C1 segment of cervical spinal cord (tissue), 14 donors: ENCODE measurements at places on chromosomes 3 and 15.

- no peak for DNase-seq
Observed at GRCh38 chr3:87982421-87982820, 76.4 kb downstream of the CGGBP1 start.

DNA sequence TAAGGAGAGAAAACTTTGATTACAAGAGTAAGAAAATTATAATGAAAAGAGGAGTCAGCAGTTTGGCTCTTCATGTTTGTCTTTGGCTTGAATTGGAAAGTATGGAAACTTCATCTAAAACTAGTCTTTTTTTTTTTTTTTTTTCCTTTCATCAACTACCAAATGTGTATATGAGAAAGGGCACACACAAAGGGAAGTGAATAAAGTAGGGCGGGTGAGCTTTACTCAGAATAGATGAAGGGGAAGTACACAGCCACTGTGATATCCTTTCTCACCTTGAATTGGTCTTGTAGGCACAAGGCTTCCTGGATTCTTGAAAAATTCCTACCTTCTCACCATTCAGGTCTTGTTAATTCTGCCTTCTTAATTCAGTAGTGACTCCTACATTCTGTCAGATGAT, 652.3 kb upstream of the KCNMB2 start:
- no peak for DNase-seq

DNA sequence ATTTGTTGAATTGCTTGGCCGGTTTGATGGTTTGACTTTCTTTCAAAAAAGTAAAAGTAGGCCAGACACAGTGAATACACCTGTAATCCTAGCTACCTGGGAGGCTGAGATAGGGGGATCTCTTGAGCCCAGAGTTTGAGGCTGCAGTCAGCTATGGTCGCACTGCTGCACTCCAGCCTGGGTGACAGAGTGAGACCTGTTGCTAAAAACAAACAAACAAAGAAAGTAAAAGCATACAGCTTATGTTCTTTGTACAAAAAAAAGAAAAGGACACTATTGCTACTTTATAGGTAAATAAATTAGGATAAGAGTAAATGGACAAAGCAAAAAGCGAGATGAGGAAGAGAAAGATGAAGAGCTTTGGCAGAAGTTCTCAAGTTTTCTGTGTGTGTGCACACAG, 13.9 kb upstream of the FEZF2 start:
- no peak for DNase-seq

GRCh38 chr15:43086551-43086950, 19.3 kb downstream of the UBR1 start:
- no peak for DNase-seq

DNA sequence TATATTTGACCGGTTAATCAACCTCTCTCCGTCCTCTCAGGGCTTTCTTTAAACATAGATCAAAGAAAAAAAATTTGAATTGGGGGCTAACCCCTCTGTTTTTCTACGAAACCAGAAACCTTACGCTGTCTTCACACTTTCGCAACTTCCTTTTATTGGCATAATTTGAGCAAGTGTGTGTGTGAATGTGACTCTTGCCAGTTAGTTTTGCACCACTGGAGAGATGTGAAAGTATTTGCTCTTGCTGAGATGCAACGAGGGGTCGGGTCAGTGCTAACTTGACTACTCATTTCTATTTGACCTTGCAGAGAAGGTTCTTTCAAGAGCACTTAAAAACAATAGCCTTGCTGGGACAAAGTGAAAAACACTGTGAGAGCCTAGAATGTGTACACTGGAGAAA, 81.2 kb downstream of the FAM43A start:
- no peak for DNase-seq

GRCh38 chr3:111617406-111617805, 22.3 kb upstream of the ZBED2 start:
- no peak for DNase-seq

- DNase-seq: no peak
Observed at GRCh38 chr15:91941871-91942658, 88.6 kb downstream of the SLCO3A1 start.

DNA sequence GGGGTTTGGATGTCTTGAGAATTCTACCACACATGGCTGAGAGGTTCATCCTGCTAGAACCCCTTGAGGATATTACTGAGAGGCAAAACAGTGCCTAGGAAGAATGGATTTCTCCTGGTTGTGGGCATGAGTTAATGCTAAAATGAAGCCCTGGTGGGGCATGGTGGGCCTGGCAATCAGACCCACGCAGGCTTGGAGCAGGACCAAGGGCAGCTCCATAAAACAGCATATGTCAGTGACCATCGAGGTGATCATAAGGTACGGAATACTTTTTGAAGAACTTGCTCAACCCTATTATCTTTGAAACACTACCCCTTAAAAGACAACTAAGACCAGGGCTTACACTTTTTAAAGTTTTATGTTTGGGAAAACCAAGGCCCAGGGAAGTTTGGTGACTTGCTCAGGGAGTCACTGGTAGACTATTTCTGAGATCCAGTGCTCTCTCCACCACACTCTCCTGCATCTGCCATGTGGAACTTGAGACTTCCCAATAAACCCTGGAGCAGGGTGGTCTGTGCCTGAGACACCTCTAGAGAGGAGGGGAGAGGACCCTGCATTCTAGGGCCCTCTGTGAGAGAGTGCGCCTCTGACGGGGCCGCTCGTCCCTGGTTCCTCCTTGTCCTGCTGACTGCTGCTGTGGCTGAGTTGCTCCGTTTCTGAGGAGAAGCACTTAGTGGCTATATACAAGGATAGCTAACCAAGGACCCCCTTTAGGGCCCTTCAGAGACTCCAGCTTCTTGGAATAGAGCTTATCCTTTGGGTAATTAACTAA, 28.0 kb upstream of the TIMP4 start:
- DNase-seq: no peak

- no peak for DNase-seq
Observed at GRCh38 chr15:54803134-54803808, 393.5 kb downstream of the RSL24D1 start.

GRCh38 chr3:58628823-58629562, 37.6 kb downstream of the FAM3D start:
- no peak for DNase-seq

DNA sequence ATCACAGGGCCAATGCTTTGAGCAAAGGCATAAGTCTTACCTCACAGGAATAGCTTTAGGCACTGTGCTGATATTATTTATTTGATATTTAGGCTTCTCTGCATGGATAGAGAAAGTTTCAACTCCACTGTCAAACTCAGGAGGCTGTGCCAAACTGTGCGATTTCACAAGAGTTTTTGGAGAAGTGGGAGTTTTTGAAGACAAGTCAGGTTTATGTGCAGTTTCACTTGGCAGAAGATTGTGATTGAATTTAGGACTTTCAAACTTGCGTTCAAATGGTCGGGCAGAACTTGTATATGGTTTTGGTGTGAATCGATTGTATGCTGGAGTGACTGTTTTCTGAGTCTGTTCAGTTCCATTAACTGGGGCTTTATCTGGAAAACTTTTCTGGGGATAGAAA, 113.7 kb downstream of the TJP1 start:
- DNase-seq: no peak

- DNase-seq: no peak
Observed at GRCh38 chr3:24294150-24294549, 200.5 kb downstream of the THRB start.

DNA sequence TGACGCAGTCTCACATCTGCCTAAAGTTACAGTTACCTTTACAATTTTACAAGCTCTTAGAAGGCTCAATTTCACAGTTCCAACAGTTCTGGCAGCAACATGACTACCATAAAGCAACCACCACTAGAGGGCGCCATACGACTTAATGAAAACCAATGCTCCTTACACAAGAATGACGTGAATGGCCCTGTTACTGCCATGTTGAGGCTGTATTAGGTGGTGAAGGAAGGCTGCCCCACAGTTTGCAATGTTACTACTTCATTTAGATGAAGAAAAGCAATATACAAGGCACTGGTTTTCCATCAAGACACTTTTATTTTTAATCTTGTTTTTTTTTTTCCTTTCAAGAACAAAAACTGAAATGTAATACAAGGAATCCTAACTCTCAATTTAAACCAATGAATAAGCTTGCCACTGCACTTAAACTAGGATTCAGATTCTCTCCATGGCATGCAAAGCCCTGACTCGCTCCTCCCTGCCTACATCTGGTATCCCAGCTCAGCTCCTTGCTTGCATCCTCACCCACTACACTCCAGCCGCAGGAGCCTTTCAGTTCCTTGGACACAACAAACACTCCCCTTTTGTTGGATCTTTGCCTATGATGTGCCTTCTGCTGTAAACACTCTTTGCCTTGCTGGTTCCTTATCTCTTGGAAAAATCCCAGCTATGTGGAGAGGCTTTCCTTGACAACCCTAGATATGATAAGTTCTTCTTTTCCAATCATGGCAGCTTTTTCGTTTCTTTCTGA, 270.7 kb downstream of the GBE1 start:
- peak; percentile 52 for DNase-seq

- DNase-seq: no peak
Observed at GRCh38 chr3:69121950-69122349, 445 bp downstream of the LMOD3 start.

- DNase-seq: no peak
Observed at GRCh38 chr3:157999246-157999645, 107.0 kb downstream of the SHOX2 start.

GRCh38 chr3:114746502-114746901, 400.6 kb downstream of the ZBTB20 start:
- DNase-seq: no peak

- DNase-seq: no peak
Observed at GRCh38 chr3:43674345-43675085, 16.2 kb upstream of the ABHD5 start.

DNA sequence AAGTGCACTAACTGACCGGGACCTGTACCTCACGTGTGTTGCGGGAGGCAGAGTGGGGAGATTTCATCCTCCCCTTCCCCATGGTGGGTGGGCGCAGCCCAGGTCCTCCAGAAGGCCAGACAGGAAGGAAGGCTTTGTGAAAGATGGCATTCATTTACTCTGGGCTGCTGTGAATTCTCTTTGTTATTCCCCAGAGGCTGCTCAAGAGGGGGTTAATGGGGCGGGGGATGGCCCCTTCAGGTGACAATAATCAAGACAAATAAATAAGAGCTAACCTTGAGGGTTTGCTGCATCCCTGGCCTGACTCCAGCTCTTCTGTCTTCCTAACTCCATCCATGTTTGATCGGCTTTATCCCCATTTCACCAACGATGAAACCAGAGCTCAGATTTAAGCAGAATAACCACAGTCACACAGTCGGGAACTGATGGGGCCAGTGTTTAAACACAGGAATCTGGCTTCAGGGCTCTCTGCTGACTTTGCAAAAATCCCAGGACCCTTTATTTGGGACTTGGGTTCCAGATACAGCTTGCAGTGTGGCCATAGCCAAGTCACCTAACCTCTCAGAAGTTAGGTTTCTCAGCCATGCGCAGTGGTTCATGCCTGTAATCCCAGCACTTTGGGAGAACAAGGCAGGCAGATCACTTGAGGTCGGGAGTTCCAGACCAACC, 16.5 kb downstream of the PIF1 start:
- no peak for DNase-seq

- no peak for DNase-seq
Observed at GRCh38 chr3:99776516-99777209, 41.0 kb upstream of the CMSS1 start.
